ENCODE measurements at places on chromosomes 7 and 10. TPM values are rescaled to one million over a fixed set of nuclear protein-coding genes. Genes with fewer than 3 reads are reported as not detected.
A peak's percentile ranks its signal among the peaks of the same experiment; 100 is the strongest.

DNA sequence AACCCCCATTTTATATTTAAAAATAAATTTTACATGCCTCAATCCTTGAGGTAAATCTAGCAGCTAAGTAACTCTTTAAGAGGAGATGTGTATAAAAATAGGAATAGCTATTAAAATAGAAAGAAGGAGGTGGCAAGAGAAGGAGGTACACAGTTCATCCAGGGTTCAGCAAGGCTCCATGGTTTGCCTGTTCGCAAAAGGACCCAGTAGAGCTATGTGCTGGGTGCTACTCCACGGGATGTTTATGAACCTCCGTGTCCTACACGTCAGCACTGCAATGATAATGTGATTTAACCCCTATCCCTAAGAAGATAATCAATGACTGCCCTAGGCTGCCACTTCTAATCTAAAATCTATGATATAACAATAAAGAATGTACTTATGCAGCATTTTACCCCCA, 926 bp upstream of the DENND11 start:
- no peak for DNase-seq

Gene SLC39A12
- total RNA-seq = not detected

Gene TRIL
- 13.4 TPM for total RNA-seq

- peak; percentile 90 for DNase-seq
Measured at GRCh38 chr10:80662429-80663261, 124.9 kb downstream of the SH2D4B start.

- DNase-seq = no peak
Measured at GRCh38 chr10:77463967-77464745, 173.5 kb downstream of the KCNMA1 start.

- no peak for DNase-seq
Measured at GRCh38 chr7:11207565-11207964, 233.9 kb downstream of the PHF14 start.

Gene TMEM176A
- 3.6 TPM for total RNA-seq

Gene HOGA1
- total RNA-seq = 0.50 TPM

Gene EBLN1
- total RNA-seq = not detected

DNA sequence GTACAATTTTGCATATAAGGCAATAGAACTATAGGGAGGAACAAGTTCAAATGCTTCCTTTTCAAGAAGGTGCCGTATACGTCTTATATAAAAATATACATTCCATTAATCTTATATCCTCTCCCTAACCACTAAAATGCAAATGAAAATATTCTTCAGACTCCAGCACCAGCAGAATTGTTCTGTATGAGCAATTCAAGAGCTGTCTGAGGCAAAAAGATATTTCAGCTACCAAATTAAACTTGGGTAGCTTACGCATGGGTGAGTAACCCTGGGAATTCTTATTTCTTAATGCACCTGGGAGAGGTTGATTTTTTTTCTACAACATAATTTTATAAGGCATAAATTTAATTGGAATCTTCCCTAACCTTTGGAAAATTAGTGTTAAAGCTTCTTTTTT, 42.2 kb upstream of the GSDME start:
- DNase-seq = no peak

GRCh38 chr10:76022366-76022765, 590.9 kb downstream of the LRMDA start:
- DNase-seq = no peak

GRCh38 chr7:66409493-66409892, 204.4 kb downstream of the TPST1 start:
- no peak for DNase-seq

Gene IL6
- 1.4 TPM for total RNA-seq

Gene IPMK
- 4.5 TPM for total RNA-seq

GRCh38 chr10:17062493-17062892, 67.1 kb downstream of the CUBN start:
- no peak for DNase-seq

GRCh38 chr10:77805676-77806075, 120.9 kb downstream of the DLG5 start:
- no peak for DNase-seq

DNA sequence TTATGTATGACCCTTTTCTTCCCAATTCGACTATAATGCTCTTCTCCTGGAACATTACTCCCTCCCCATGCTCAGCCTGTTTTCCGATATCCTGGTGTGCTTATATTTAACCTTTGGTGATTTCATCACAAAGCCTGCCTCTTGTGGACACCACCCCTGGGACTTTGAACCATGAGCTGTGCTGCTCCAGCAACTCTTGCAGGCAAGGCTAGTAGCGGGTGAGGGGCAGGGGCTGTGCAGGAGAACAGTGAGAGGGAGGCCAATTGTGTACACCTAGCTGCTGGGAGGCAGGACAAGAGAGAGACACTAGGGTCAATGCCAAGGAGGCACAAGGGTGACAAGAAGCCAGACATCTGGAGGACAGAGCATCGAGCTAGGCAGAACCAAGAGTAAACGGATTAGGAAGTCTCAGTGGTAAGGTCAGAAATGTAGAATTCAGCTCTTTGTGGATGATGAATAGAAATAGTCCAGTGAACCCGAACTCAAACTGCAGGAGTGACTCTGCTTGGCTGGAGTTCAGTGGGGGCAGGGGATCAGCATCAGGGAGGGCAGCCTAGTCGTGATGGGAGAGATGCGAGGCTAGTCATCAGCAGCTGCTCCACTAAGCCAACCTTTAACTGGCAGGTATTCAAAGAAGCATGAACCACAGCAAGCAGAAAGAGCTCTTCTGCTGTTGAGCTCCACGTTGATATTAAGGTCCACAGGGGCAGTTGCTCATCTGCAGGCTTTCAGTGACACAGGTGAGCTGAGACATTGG, 31.0 kb upstream of the MKI67 start:
- DNase-seq = no peak

Gene CHRM2
- total RNA-seq = 40.9 TPM

GRCh38 chr10:35217455-35217854, 90.8 kb downstream of the CREM start:
- DNase-seq = no peak

- peak; percentile 98 for DNase-seq
Measured at GRCh38 chr7:67302113-67303039, 305.7 kb downstream of the TYW1 start.

GRCh38 chr10:130621231-130621775, 485.1 kb downstream of the GLRX3 start:
- DNase-seq = no peak

DNA sequence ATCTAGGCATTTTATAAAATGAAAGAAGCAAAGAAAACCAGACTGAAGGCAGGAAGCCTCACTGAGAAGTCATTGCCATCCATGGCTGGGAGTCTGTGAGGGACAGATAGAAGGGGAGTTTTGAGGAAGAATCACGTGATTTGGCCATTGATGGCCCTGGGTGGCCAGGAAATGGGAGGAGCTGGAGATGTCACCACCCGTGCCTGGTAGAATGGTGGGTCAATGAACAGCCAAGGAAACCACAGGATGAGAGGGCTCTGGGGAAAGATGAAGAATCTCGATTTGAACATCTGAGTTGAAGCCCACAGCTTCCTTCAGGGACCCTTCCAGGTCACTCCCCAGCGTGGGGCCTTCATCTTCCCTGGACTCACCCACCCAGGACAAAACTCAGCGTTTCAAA, 103.3 kb upstream of the CHST15 start:
- DNase-seq = no peak

DNA sequence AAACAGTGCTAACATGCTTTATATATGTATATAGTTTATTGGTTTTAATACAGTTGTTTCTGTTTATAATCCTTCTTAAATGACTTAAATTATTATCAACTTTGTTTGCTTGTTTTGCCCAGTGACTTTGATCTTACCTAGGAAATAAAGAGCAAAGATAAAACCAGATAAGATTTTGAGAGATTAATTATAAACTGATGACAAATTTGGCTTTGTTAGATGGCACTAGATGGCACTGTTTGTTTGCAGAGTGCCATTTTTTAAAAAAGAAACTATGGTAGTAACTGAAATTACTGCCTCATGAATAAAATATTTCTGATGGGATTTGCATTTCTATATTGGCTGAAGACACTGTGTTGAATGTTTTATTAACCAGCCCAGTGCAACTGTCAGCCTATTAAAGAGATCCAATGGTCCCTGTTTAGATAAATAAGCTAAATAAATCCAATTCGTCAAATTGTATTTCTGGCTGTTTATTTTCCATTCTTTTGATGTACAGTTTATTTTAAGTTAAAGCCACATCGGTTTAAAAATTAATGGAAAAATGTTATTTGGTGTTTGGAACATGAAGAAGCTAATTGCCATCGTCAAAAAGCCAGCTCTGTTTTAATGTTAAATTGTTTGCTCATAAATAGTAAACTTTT, 28.7 kb downstream of the VTI1A start:
- no peak for DNase-seq

Gene DIP2C
- total RNA-seq = 30.6 TPM

- DNase-seq = no peak
Measured at GRCh38 chr7:38374507-38374906, 101.1 kb upstream of the TARP start.

DNA sequence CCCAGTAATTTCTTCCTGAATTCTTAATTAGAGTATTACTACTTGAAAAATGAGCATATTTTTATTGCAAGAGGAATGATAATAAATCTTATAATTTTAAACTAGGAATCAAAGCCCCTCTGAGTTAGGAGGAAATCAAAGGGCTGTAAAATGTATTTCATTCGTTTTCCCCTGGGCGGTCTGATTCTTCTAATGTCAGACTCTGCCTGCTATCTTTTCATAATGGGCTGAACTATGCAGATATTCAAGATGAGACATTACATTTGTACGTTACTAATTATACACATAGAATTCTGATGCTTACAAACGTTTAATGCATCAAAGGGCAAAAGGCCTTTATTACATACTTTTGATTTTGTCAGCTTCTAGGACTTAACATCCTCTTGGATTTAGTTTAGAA, 16.0 kb upstream of the TRUB1 start:
- DNase-seq = no peak

DNA sequence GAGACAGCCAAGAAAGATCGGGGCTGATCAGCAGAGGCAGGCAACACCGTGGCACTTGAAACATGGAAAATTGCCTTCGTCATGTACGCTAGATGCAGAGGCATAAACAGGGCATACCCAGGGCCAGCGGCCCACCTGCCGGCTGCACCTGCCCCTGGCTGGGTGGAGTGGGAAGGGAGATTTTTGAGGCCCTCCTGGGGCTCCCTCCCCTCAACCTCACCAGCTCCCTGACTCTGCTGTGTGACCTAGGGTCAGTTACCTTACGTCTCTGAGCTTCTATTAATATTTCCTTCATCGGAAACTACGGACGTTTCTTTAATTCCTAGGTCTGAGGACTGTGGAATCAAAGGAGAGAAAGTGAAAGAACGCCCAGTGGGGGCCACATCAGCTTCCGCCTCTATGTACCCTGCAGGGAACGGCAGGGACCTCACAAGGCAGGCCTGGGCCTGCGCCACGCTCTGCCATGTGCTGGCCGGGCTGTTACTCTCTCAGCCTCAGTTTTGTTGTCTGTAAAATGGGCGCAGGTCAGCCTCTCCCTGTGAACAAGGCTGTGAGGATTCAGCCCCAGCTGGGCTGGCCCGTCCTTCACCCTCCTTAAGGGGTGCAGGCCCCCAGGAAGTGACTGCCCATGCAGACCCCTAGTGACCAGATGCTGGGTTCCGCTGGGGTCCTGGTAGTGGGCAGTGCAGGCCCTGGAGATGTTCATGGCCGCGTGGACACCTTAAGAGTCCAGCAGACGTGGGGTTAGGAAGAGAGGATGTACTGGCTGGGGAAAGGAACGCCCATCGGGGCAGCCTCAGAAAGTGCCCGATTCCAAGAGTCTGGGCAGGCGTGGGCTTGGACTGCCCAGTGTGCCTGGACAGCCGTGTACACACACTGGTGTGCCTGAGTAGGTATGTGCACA, 22.7 kb downstream of the ELFN1 start:
- peak; percentile 6 for DNase-seq

- DNase-seq = no peak
Measured at GRCh38 chr10:72852508-72852907, 41.0 kb upstream of the OIT3 start.

DNA sequence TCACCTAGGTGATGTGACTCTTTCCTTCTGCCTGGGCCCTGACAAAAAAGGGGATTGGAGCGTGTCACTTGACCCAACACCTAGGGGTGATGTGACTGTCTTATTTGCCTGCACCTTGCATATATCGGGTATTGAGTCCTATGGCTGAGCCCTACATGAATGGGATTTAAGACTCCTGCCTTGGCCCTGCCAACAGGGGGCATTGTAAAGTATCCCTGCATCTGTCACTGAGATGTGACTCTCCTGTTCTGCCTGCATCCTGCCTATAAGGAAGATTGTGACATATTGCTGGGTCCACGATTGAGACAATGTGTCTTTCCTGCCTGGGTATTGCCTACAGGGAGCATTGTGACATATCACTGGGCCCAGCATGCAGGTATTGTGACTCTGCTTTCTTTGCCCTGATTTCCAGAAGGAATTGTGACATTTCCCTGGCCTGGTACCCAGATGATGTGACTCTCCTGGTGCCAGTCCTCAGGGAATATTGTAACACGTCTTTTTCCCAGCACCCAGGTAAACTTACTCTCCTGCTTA, 14.2 kb upstream of the ZNF107 start:
- DNase-seq = no peak

- no peak for DNase-seq
Measured at GRCh38 chr7:80414331-80414730, 97.5 kb downstream of the GNAT3 start.
